ENCODE measurements at places on chromosomes 5 and 9. TPM values are rescaled to one million over a fixed set of nuclear protein-coding genes. Genes with fewer than 3 reads are reported as not detected.

The ENG gene
- total RNA-seq: 1.5 TPM

The PCDHGB2 gene
- 1.4 TPM for total RNA-seq

The TMEM232 gene
- 1.7 TPM for total RNA-seq

The CDH9 gene
- not detected for total RNA-seq

The C7 gene
- total RNA-seq: not detected

The TNC gene
- 1,099 TPM for total RNA-seq

The RLN1 gene
- total RNA-seq: 0.53 TPM

The WDR5 gene
- 26.2 TPM for total RNA-seq

The MZB1 gene
- not detected for total RNA-seq

The GBA2 gene
- total RNA-seq: 42.5 TPM

The PPP2R2B gene
- 2.4 TPM for total RNA-seq

The PCDHA1 gene
- total RNA-seq: not detected

The NAA35 gene
- total RNA-seq: 31.4 TPM

The NAIP gene
- 5.1 TPM for total RNA-seq

The CDX1 gene
- total RNA-seq: 0.50 TPM

The MCTP1 gene
- 45.9 TPM for total RNA-seq

The PCDHGA12 gene
- 1.6 TPM for total RNA-seq

The FRMD3 gene
- total RNA-seq: 0.29 TPM

The INSL6 gene
- total RNA-seq: not detected

The C9orf153 gene
- total RNA-seq: not detected

The EIF4EBP3 gene
- 3.6 TPM for total RNA-seq

The HEMGN gene
- total RNA-seq: not detected

The INSL4 gene
- total RNA-seq: not detected

The OTP gene
- 0.17 TPM for total RNA-seq

All from astrocyte (in vitro differentiated cells and primary cell).